ENCODE measurements at places on chromosomes 1 and 21.

GRCh38 chr21:36167541-36167940 lies 10.9 kb downstream of the DOP1B start:
- no peak for DNase-seq

DNA sequence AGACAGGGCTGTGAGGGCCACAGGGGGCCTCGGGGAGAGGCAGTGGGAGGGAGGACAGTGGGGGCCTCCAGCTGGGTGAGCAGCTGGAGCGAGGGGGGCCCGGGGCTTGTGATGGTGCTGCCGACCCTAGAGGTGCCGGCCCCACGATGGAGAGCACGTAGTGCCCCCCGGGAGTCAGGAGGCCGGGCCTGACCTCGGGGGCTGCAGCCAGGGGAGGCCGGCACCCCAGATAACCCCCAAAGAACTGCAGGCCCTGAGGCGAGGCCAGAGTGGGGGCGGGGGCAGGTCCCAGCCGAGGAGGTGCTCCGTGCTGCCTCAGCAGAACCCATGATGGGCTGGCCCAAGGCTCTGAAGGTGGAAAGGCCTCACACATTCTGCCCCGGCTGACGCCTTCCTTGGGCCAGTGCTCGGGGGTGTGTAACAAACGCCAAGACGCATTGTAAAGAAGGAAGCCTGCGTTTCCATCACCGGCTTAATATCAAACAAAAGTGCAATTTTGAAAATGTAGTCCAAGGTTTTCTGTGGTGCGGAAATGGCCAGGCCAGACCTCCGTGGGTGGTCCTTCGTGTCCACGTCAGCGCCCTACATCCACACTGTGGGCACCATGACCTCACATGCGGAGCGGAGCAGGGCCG lies 55.2 kb downstream of the COL6A1 start:
- no peak for DNase-seq

DNA sequence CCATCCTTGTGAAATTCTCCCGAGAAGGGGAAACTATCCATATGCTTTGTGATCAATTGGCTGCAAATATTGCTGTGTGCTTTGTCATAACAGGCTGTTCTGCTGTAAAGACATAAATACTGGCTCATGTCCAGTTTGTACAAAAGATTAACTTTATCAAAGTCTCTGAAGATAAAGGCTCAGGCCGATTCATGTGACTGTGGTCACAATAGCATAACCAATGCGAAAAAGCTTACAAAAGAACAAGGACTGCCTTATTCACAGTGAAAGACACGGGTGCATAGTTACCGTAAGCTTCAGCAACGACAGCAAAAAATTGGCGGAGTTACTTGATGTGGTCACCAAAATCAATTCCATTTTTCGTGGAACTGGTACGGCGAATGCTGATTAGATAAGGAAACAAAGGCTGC lies 173.6 kb upstream of the CHRM3 start:
- no peak for DNase-seq

DNA sequence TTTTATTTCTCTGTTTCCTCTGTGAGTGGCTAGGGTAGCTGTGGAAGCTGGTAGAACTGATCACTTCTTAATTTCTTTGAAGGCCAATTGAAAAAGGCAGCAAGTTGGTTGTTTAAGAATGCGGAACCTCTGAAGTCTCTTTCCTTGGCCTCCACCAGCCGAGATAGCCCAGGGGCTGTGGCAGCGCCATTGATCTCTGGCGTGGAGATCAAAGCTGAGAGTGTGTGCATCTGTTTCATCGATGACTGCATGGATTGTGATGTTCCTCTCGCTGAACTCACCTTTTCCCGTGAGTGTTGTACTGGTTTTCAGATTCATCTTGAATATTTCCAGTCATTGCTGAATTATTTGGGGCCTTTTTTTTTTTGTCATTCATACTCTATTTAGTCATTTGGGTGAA lies 97.7 kb downstream of the VPS13D start:
- no peak for DNase-seq
